ENCODE measurements at places on chromosomes 3 and 15. TPM values are rescaled to one million over a fixed set of nuclear protein-coding genes. Genes with fewer than 3 reads are reported as not detected.

SNRPN gene
- 170 TPM for polyA plus RNA-seq

ATP10A gene
- polyA plus RNA-seq, result 2.9 TPM

DNA sequence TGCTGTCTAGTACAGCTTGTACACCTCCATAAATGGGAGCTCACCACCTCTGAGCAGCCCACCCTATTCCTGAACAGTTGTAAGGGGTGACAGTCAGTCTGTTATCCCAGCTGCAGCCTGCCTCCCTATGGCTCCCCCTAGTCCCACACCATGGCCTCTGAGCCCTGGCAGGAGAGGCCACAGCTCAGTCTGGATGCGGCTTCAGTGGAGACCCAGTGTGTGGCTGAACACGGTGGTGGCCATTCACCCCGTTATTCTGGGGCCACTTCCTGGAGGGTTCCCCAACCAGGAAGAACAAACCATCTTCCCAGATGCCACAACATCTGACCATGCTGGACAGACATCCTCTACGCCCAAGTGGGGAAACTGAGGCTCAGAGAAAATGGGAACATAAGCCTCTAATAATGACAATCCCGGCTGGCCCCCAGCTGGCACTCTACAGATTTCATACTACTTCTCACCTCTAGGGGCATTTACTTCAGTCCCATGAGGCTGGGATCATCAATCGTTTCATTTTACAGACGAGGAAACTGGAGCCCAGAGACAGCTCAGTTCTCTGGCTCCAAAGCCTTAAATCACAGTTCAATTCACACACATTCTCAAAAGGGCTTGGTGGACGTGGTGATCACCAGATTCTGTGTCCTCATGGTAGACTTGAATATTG is 9.2 kb upstream of the GRIP2 start:
- no peak for DNase-seq

DNA sequence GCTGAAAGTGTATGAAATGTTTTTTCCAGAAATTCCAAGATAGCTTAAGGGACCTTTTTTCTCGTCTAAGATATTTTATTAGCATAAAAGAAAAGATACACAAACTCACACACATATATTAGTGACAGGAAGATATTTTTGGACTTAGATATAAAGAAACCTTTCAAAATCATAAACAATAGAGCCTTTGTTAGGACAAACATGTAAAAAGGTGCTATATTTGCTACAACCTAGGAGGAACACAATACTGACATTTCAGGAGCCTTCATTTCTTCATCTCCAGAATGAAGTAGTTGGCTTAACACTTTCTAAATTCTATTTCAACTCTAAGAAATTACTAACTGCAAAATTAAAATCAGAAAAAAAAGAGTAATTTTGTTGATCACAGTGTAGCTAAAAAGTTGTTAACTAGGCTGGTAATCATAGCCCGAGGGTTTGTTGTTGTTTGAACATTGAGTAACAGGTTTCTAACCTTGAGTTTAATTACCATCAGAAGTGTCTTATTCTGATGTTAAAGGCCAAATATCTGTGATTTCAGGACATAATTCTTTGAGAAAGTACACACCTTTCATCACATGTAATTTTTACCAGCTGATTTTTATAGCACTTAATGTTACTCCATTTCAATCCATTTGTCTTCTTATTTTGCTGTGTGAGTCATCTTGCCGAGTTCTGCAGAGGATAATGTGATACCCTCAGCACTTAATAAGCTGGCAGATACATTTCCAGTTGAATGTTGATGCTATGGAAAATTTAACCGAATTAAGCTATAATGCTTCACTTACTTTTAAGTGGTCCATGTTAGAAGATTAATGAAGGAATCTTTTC is 97.3 kb downstream of the MBNL1 start:
- DNase-seq, result no peak

GRCh38 chr3:58772462-58772861 is 105.9 kb upstream of the FAM3D start:
- no peak for DNase-seq

DNA sequence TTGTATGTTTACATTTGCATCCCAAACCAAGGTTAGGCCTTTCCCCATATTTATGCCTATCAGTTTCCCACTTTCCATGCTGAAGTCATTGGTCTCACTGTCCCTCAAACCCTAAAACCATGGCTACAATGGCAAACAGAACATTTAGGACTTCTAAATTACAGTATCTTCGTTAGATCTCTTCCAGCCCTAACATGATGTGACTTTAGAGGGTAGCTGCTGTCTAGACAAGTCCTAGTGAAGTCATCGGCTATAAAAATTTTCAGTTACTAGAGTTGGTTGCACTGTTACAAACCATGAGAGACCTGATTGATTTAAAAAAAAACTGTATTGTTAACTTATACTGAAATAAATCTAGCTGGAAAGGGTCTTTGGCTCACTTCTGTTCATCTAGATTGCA is 54.6 kb downstream of the TM4SF4 start:
- DNase-seq, result no peak
